GM19239 (cell line): ENCODE measurements at places on chromosomes 3 and 15.

DNA sequence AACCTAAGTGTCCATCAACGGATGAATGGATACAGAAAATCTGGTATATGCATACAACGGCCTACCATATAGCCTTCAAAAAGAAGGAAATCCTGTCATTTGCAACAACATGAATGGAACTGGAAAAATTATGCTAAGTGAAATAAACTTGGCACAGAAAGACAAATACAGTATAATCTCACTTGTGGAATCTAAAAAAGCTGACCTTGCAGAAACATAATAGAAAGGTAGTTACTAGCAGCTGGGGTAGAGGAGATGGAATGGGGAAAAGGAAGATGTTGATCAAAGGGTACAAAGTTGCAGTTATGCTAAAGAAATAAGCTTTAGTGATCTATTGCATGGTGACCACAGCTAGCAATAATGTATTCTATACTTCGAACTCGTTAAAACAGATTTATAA lies 444.1 kb downstream of the OCA2 start:
- no peak for DNase-seq

DNA sequence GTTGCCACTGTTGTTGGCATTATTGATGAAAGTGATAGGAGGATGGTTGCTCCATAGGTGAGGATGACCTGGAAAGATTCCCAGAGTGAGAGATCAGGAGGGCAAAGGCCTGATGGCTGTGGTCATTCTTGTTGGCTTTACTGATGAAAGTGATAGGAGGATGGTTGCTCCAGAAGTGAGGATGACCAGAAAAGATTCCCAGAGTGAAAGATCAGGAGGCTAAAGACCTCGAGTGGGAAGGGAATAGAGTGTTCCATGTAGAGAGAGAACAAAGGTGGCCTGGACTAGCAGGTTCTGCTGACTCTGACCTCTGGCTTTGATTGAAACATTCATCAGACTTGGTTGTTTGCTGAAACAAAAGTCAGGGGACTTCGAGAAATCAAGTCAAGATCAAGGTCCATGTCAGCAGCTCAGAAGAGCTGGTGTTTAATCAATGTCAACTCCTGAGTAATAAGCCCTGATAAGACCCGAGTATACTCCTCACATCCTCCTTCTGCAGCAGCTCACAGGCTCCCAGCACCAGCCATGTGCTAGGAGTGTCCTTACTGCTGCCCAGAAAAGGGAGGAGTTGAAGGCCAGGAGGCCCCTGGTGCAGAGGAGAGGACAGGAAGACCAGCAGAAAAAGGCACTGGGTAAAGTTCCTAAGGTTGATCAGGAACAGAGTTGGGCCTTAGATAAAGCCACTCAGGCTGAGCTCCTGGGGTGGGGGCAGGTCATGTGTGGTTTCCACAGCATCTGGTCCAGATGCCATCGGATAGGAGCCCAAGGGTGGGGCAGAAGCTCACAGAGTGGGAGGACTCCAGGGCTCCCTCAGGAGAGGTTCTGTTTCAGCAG lies 19.9 kb downstream of the CYP8B1 start:
- no peak for DNase-seq

DNA sequence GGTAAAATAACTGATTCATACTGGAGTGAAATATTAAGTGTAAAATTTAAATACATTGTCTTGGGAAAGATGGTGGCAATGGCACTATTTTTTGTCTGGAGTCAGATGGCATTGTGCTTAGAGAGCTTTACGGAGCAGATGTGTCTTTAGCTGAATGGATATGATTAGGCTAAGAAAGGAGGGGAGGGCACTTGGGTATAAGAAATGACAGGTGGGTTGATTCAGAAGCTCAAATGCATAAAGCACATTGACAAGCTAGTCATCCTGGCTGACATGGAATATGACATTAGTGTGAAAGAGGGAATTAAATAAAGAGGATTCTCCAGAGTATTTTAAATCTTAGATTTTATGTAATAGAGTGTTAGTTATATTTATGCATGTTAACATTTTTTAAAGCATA lies 570.1 kb upstream of the CBLB start:
- no peak for DNase-seq

GRCh38 chr3:136353461-136353860 lies 103.3 kb downstream of the PCCB start:
- no peak for DNase-seq

DNA sequence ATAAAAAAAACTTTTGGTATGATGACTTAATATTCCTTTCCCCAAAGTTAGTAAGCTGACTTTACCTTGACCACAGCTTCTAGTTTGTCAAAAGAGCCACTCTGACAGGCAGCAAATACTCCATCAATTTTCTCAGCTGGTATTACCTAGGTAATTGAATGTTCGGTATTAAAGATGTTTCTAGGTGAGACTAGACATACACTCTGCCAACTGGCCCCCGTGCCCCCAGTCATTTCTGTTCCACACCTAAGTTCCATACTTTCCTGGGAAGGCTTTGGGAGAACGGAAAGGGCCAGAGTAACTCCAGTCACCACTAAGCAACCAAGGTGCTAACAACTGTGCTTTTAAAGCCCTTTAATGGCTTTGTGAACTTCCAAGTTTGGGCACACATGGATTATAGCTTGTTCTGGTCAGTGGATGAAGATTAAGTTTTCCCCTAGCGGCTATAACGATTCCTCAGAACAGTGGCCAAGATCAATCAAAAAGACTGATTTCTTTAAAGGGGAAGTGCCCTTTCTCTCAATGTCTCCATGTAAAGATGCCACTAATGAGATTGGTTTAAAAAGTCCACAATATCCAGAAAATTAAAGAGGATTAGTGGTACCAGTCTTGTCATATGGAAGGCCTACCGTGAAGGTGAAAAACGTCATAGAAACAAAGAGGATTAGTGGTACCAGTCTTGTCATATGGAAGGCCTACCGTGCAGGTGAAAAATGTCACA lies 7.0 kb downstream of the EIF4A2 start:
- DNase-seq, result no peak

- no peak for DNase-seq
These were observed 160.8 kb downstream of the FBLN2 start for GRCh38 chr3:13709706-13710105.

DNA sequence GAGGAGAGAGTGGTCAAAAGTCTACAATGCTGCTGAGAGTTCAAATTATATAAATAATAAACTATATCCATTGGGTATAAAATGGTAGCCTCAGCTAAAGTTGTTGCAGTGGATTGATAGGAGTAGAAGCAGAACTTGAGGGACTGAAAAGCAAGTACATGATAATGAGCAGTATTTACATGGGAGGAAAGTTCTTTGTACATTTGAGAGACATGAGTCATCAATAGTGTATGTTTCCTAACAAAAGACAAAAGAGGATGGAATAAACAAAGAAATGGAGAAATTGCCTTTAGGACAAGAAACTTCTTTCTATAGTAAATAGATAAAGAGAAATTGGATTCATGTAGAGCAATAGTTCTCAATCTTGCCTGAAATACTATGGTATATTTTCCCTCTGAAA lies 110.0 kb upstream of the PLSCR5 start:
- no peak for DNase-seq

DNA sequence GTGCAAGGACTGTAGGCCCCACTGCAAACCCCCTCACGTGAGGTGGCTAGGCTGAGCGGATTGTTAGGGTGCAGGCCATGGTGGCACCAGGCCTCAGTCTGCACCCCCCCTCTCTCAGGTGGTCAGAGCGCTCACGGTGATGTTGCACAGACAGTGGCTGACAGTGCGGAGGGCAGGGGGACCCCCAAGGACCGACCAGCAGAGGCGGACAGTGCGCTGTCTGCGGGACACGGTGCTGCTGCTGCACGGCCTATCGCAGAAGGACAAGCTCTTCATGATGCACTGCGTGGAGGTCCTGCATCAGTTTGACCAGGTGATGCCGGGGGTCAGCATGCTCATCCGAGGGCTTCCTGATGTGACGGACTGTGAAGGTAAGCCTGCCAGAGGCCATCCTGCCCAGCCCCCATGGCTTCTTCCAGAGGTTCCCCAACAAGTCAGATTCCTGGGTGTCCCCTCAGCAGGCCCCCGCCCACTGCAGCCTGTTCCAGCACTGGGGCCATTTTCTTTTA lies 18.2 kb downstream of the ATRIP start:
- no peak for DNase-seq

- no peak for DNase-seq
These were observed 1560.4 kb upstream of the GBE1 start for GRCh38 chr3:83321891-83322290.

GRCh38 chr3:50890688-50891344 lies 216.1 kb downstream of the DOCK3 start:
- no peak for DNase-seq

- DNase-seq, result no peak
These were observed 20.7 kb downstream of the GBE1 start for GRCh38 chr3:81740731-81741130.

DNA sequence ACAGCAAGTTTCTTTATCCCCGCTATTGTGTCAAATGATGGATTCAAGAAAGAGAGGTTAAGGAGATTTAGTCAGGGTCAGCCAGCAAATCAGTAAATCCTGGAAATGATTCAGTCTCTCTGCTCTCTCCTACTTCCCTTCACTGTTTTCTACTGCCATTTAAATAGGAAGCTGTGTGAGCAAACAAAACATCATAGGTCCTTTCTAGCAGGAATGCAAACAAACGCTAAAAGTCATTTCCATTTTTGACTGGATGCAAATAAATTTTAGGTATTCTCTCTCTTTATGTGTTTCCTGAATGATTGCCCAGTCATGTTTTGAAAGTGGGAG lies 299.4 kb upstream of the RORA start:
- no peak for DNase-seq

DNA sequence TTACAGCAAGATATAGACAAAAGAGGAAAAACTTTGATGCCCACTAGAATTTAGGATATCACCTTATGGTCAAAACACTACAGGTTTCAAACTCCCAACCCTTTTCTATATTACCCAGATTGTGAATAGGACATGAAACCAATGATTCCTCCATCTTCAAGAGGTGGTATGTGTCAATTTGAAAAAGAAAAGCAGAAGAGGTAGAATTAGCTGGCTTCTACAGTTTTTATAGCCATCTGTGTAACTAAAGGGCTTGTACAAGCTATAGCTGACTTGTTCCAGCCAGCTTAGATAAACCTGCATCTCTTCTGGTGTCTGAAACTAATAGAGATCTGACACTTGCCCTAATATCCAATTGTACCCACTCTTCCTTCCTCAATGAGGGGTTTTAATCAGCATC lies 24.9 kb upstream of the HGD start:
- DNase-seq, result no peak

DNA sequence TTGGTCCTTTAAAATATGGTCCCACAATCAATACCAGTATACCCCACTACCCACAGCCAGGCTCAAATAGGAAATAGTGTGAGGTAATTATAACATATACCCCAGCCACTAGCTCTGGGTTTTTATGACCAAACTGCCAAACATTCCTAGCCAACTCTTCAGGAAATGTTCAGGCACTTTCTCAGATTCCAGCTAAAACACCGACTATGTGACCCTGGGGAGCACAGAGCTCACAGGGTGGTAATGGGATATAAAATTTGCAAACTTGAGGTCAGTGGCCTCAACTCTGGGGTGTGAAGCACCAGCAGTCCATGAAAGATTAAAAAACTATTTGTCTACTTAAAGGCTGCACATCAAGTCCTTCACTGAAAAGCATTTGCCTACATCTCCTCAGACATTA lies 12.9 kb downstream of the FBN1 start:
- DNase-seq, result no peak

DNA sequence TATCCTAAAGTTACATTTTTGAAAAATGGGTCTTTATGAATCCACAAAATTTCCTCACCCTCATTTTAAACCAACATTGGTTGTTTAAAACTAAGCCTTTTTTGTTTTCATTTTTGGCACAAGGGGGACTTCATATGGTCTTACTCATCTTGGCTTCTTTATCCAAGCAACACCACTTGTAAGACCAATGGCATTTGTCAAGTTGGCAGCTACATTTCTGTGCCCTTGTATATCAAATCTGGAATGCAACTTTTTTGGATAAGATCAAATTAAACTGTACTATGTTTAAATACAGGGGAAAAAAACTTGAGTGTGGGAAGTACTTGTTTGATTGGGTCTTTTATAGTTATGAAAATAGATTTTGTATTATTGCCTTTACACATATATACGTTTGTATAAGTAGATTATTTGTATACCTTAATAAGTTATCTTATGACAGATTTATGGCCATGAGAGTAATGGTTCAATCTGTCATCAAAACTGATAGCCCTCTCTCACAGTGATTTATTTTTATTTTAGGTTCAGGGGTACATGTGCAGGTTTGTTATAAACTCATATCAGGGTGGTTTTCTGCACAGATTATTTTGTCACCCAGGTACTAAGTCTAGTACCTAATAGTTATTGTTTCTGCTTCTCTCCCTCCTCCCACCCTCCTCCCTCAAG lies 43.4 kb downstream of the GPR160 start:
- DNase-seq, result no peak

GRCh38 chr3:67656614-67657013 lies 2.2 kb upstream of the SUCLG2 start:
- no peak for DNase-seq

- DNase-seq, result no peak
These were observed 230.9 kb upstream of the RORA start for GRCh38 chr15:61459785-61460707.

GRCh38 chr3:10505791-10506585 lies 602 bp upstream of the ATP2B2 start:
- no peak for DNase-seq

DNA sequence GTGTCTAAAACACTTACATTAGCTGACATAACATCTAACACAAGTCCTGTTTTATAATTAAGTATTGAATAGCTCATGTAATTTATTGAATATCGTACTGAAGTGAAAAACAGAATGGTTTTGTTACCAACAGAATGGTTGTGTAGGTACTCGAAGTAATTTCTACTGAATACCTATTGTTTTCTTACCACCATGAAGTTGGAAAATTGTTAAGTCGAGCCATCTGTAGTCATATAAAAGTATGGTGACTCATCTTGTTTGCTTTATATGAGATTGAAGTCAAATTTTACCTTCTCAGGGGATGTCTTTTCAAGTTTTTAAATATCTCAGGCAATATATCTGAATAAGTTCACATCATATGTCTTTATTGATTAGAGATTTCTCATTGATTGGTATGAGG lies 37.6 kb downstream of the PIAS1 start:
- DNase-seq, result no peak

DNA sequence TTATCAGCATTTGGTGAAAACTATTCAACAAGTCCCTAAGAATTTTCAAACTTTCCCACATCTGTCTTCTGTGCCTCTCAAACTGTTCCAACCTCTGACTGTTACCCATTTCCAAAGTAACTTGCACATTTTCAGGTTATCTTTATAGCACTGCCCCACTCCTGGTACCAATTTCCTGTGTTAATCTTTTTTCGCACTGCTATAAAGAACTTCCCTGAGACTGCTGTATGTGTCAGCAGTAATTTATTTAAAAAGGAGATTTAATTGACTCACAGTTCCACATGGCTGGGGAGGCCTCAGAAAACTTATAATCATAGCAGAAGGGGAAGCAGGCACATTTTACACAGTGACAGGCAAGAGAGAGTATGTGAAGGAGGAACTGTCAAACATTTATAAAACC lies 310.9 kb upstream of the SLITRK3 start:
- no peak for DNase-seq

DNA sequence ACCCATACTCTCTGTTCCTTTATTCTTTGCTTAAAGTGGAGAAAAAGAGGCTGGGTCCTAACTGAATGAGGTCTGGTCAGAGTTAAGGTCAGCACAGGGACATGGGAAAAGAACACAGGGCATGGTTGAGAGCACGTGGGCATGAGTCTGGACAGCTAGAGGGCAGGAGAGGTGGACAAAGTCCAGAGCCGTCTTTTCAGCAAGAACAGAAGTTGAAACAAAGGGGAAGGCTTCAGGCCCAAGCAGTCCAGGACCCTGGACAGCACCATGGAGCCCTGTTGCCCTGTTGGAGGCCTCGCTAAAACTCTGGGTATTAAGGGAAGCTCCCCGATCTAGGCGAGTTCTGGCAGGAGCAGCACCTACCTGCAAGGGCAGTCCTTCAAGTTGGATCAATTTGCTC lies 50.7 kb downstream of the XYLB start:
- no peak for DNase-seq
